ENCODE measurements at places on chromosomes 2 and 18.

DNA sequence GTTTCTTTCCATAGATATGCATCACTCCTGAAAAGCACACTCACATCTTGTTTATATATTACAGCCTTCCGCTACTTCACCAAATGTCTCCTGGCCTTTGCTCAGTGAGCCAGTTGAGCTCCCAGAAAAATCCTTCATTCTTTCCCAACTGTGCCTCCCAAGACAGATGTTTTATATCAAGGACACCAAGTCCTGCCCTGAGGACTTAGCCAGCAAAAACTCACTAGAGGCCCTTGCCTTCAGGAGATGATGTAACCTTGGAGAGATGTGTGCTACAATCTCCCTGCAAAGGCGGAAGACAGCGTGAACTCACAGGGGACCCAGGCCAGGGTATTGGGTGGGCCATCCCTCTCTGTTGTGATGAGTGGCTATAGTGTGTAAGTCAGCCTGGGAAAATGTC is 86.1 kb upstream of the CTAGE1 start:
- peaks cover 18% of the 10 kb centered on the region for H3K4me1 ChIP-seq
- peak overlapping the region; percentile 39 for H3K27ac ChIP-seq
- H3K4me3 ChIP-seq, result no peak overlapping the region

DNA sequence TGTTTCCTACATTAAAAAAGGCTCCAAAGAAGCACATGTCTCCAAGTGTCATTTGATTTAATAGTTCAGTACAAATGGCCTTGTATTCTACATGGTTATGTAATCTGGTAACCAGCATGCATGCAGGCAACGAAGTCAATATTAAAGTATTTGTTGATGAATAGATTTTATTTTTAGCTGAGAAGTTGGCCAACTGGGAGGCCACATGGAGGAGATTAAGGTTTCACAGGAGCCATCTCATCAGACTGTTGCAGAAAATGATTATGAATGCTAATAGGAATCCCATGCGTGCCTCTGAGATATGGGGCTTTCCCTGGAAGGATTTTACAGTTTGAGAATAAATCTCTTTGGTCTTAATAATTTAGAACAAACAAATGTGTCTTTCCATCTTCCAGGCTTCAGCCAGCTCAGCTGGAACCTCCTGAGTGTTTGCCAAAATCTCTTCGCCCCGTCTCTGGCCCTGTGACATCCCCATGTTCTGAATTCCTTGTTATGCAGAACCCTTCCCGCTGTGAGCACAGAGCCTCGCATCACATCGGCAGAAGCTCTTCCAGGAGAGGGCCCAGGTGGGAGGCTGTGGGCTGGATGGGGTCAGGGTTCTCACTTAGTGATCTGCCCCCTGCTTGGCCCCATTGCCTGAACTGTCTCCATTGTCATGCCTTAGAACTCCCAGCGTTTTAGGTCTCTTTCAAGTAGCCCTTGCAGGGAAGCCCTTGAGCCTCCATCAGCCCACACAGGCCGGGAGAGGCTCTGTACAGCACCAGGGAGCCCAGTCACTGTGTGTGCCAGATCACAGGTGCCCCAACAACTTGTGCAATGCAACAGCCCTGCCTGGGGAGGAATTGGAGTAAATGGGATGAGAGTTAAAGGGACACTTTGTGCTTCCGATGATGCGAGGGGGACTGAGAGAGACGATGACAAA is 190.5 kb upstream of the TWIST2 start:
- H3K4me1 ChIP-seq, result no peaks in the 10 kb centered on the region
- H3K4me3 ChIP-seq, result no peak overlapping the region
- H3K36me3 ChIP-seq, result no peaks in the 10 kb centered on the region

GRCh38 chr2:118622913-118623312 is 224.5 kb downstream of the EN1 start:
- H3K36me3 ChIP-seq, result no peaks in the 10 kb centered on the region
- no peak overlapping the region for H3K27ac ChIP-seq
- no peaks in the 10 kb centered on the region for H3K27me3 ChIP-seq
- no peak for DNase-seq
- no peaks in the 10 kb centered on the region for H3K4me1 ChIP-seq

- DNase-seq, result no peak
- H3K27me3 ChIP-seq, result no peaks in the 10 kb centered on the region
- H3K4me1 ChIP-seq, result peaks cover 11% of the 10 kb centered on the region
- H3K36me3 ChIP-seq, result peaks cover 5% of the 10 kb centered on the region
These were observed 32.6 kb downstream of the NAPG start for GRCh38 chr18:10558243-10558966.

- H3K27ac ChIP-seq, result peak overlapping the region; percentile 8
- H3K4me3 ChIP-seq, result no peak overlapping the region
These were observed 39.8 kb upstream of the EVA1A start for GRCh38 chr2:75600461-75601011.

DNA sequence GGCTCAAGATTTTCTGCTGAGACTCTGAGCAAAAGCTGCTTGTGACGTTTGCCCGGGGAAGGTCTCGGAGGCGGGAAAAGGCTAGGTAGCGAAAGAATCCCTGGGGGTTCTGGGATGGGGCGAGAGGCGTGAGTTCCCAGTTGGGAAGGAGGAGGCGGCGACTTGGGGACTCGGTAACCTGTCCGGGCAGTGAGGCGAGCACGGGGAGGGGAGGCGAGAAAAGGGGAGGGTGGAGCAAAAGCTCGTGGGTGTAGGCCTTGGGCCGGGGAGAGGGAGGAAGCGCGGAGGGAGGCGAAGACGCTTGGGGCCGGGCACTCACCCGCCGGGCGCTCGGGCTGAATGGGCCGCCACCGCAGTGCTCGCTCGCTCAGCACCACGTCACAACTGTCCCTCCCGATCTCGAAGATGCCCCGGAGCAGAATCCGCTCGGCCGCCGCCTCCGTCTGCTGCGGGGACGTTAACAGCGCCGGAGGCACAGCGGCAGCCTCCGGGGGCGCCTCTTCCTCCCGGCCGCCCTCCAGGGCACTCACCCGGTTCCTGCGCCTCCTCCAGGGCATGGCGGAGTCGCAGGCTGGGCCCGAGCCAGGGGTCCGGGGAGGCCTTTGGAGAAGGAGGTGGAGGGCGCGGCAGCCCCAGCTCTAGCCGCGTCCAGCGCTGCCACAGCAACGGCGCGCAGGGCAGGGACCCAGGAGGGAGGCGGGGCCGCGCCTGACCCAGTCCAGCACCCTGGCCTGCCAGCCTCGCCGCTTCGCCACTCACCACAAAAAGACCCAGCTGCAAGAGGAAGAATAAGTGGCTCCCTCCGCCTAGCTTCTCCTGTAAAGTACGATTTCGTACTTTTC is at the start of gene CERKL:
Gene CERKL (minus strand): TSS at position 656 of the 842 bp plus-strand sequence. CDS start 99 bp downstream, at position 557.
- H3K27ac ChIP-seq, result no peak within 1 kb of the TSS
- H3K27me3 ChIP-seq, result peaks cover 5% of the 10 kb centered on the region

DNA sequence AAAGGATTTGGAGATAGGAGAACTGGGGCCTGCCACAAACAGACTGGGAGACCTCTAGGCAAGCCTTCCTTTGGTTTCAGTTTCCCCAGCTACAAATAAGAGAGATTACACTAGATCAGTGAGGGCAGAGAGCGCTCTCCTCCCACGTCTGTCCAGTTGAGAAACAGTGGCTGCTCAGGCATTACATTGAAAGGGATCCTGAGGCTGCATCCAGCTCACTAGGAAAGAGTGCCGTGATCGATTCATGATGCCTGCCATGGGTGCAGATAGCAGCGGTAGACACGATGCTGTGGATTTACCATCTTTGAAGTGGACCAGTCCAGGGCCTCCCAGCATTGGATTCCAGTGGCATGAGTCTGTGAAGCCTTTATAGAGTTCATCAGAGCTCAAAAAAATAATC is 62.6 kb downstream of the EN1 start:
- no peak for DNase-seq
- no peaks in the 10 kb centered on the region for H3K27me3 ChIP-seq
- no peak overlapping the region for H3K27ac ChIP-seq
- H3K4me1 ChIP-seq, result no peaks in the 10 kb centered on the region

GRCh38 chr2:12044857-12045256 is 298.4 kb downstream of the LPIN1 start:
- H3K4me1 ChIP-seq, result no peaks in the 10 kb centered on the region
- H3K27ac ChIP-seq, result no peak overlapping the region
- no peaks in the 10 kb centered on the region for H3K27me3 ChIP-seq
- DNase-seq, result no peak
- no peaks in the 10 kb centered on the region for H3K36me3 ChIP-seq

DNA sequence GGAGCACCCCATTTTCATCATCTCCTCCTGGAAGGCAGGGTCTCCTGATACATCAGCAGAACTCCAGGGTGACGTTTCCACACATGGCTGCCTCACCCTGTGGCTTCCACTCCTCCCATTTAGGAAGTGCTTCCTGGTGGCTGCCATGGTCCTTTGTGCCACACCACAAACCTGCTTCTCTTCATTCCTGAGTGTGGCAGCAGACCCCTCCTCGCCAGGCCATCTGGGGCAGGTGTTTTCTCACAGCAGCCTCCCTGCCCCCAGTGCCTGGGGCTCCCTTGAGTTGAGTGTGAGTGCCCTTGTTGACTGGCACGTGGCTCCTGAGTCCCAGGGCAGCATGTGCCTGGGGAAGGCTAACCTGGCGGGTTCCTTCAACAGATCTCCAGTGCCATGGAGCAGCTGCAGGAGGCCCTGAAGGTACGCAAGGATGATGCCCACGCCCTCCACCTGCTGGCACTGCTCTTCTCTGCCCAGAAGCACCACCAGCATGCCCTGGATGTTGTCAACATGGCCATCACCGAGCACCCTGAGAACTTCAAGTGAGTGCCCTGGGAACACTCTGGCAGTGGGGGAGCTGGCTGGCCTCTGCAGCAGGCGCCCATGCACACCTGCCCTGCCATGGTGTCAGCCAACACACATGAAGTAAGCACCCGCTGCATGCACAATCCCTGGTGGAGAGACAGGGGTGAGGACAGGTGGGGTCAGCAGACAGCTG is 113.4 kb upstream of the MCFD2 start:
- H3K36me3 ChIP-seq, result peaks cover 48% of the 10 kb centered on the region
- no peaks in the 10 kb centered on the region for H3K27me3 ChIP-seq
- peaks cover 23% of the 10 kb centered on the region for H3K4me1 ChIP-seq
- no peak overlapping the region for H3K4me3 ChIP-seq
- DNase-seq, result peak; percentile 36
- peak overlapping the region; percentile 49 for H3K27ac ChIP-seq

DNA sequence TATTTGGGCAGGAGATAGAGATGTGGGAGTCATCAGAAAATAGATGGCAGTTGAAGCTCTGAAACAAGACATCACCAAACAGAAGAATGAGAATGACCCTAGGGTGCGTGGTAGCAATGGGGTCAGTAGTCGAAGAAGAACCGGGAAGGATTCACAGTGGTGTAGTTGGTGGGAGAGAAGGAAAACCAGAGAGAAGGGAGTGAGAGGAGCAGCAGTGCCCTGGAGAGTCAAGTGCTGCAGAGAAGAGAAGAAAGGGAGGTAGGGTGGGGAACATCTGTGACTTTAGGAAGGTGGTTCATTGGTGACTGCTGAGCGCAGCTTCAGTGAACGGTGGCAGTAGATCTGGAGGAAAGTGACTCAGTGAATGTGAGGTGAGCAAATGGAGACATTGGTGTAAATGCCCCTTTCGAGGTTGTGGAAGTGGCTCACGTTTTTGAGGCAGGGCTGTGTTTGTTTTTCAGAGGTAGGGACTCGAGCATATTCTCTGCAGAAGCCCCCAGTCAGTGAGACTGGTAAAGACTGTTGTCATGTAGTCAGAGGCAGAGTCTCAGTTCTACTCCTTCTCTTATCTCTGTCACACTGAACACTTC is 36.4 kb downstream of the CDC42EP3 start:
- peak overlapping the region; percentile 83 for H3K27ac ChIP-seq
- H3K4me1 ChIP-seq, result peaks cover 11% of the 10 kb centered on the region
- no peak for DNase-seq
- H3K4me3 ChIP-seq, result no peak overlapping the region
- H3K27me3 ChIP-seq, result no peaks in the 10 kb centered on the region

GRCh38 chr2:99481941-99482340 is 7.9 kb downstream of the REV1 start:
- H3K4me3 ChIP-seq, result no peak overlapping the region
- H3K27me3 ChIP-seq, result no peaks in the 10 kb centered on the region
- H3K4me1 ChIP-seq, result peaks cover 13% of the 10 kb centered on the region
- no peak for DNase-seq
- no peak overlapping the region for H3K27ac ChIP-seq
